ENCODE measurements at places on chromosomes 2 and 18.

- DNase-seq: no peak
Observed at GRCh38 chr18:28846958-28847357, 670.0 kb upstream of the CDH2 start.

- peak; percentile 74 for DNase-seq
Observed at GRCh38 chr2:46942143-46942526, 26.5 kb upstream of the MCFD2 start.

DNA sequence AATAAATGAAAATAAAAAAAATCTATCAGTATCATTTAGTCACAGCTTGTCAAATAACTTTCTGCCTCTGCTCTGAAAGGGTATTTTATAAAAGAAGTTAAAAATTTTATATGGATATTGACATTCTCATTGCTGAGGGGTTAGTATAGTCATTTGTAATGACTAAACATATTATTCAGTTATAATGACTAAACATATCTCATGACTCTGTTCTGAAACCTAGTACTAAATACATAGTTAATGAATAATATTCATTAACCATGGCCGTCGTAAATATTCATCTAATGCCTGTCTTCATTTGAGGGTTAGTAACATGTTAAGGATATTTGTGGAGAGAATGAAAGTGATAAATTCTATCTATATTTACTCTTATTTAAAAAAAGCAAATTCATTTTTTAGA lies 69.1 kb upstream of the MAP4K3 start:
- no peak for DNase-seq

DNA sequence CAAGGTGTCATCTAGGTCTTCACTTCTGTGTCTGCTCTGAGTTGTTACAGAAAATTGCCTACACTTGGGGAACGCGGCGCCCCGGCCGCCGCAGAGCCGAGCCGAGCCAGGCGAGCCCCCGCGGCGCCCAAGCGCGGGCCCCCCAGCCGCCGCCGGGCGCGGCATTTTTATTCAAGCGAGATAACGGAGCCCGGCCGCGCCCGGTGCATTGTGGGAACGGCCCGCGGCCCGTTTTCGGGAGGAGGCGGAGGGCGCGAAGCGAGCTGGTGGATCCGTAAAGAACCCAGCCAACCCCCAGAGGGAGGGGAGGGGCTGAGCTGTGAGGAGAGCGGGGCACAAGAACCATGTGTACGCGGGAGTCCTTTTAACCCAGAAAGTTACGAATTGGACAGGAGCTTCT lies 191.8 kb downstream of the FTCDNL1 start:
- DNase-seq: peak; percentile 45

DNA sequence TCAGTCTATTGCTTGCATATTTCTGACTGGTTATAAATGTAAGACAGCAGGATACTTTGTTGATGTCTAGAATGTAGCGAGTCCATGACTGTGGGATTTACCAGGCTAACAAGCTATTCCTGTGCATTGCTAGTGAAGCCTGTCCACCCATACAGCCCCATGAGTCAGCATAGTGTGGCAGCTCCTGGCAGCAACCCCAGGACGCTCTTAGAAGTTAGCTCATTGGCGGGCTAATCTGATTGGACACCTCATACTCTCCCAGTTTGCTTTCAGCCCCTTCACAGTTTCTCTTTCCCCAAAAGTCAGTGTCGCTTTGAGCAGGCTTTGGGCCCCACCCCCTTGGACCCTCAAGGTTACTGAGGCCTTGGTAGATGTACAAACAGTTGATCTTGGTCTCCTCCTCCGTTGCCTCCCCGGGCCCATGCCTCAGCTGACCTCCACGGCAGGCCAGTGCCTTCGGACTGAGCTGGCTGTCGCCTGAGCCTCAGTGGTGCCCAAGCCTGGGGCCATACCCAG lies 48.0 kb downstream of the COA5 start:
- DNase-seq: no peak

DNA sequence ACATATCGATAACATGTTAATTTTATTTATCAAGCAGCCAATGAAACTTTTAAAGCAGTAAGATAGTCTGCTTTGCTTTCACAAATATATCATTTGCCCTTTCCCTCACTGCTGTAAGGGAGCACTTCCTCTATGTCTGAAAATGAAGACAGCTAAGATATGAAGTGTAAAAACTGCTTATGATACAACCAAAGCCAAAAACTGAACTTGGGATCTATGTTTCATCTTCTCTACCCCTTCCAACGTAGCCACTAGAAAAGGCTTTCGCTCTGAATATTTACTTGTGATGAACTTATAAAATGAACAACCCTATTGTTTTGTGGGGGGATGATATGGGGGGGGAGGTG lies 140.3 kb downstream of the TCF4 start:
- no peak for DNase-seq

- DNase-seq: no peak
Observed at GRCh38 chr2:30139131-30139870, 7.5 kb upstream of the YPEL5 start.

DNA sequence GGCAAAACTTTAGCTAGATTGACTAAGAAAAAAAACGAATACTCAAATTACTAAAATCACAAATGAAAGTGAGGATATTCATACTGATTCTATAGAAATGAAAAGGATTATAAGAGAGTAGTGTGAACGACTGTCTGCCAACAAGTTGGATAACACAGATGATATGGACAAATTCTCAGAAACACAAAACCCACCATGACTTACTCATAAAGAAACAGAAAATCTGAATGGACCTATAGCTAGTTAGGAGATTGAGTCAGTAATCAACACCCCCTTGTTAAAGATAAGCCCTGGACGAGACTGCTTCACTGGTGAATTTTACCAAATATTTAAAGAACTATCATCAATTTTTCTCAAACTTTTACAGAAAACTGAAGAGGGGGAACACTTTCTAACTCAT lies 108.8 kb upstream of the TMEM200C start:
- DNase-seq: no peak

DNA sequence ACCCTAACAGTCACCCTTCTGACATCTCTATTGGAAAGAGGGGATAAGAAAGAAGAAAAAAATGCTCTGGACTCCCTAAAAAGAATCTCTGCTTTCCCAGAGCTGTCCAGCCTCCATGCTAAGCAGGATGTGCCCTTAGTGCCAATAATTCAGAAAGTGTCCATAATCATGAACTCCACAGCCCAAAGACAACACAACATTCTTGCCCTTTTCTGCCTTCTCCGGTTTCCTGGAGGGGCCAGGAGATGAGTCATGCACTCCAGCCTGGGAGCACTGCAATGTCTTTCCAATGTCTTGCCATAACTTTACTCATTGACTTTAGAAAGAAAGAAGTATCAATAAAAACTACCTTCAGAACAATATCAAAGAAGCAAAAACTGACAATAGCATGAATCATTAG lies 44.0 kb downstream of the KLF7 start:
- DNase-seq: no peak

GRCh38 chr2:231222318-231223000 lies 24.0 kb downstream of the ARMC9 start:
- DNase-seq: no peak

- no peak for DNase-seq
Observed at GRCh38 chr18:48934723-48935432, 15.9 kb downstream of the SMAD7 start.

GRCh38 chr2:7083580-7084509 lies 166.6 kb downstream of the RNF144A start:
- DNase-seq: no peak

DNA sequence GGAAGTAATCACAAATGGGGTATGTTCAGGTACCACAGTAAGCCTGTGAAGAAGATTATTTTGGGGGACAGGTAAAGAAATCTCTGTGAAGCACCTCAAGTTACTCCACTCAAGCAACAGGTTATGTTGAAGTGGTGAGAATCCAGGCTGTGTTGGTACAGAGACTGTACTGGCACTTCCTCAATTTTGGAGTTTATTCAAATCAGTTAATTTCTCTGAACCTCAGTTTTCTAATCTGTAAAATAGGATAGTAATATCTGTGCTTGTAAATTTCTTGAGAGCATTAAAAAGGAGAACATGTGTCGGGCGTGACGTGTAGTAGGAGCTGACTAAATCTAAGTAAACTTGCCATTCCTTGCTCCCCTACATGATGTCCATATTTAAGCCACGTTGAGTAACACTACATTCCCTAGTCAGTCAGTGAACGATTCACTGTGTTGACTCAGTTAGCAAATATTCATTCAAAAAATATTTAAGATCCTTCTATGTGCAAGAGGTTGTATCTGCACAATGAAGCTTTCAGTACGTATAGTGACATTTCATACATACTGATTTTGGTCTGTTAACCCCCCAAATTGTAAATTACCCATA lies 504.2 kb downstream of the ZEB2 start:
- DNase-seq: no peak

GRCh38 chr2:231519975-231520555 lies 10.2 kb downstream of the NMUR1 start:
- no peak for DNase-seq

- DNase-seq: no peak
Observed at GRCh38 chr18:27301615-27302378, 116.7 kb upstream of the CHST9 start.
